Left ventricle myocardium superior (tissue), 1 donor: ENCODE measurements at places on chromosomes 7 and 10. TPM values are rescaled to one million over a fixed set of nuclear protein-coding genes. Genes with fewer than 3 reads are reported as not detected.

- no peak for DNase-seq
Observed at GRCh38 chr10:108822026-108822425, 1101.3 kb downstream of the XPNPEP1 start.

The NRAP gene
- 826 TPM for total RNA-seq

- DNase-seq, result no peak
Observed at GRCh38 chr10:31935678-31936077, 7.0 kb upstream of the ARHGAP12 start.

DNA sequence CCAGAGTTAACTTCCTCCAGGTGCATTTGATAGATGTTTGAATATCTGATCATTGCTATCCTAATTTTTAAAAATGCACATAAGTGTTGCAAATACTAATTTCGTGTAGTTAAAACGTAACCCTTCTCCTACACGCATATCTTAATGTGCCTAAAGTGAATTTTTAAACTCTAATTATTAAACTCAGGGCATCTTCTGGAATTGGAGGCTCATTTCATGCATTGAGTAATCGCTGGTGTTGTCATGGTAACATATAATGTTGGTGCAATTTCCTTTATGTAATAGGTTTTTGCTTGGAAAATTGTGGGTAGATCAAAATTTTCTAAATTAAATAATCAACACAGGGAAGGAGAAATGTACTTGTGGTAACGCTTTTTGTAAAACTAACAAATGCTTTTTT is 56.2 kb downstream of the ARMC3 start:
- DNase-seq, result no peak

GRCh38 chr10:71975871-71976725 is 11.9 kb downstream of the CHST3 start:
- peak; percentile 62 for DNase-seq

GRCh38 chr7:152647009-152647408 is 28.9 kb downstream of the XRCC2 start:
- DNase-seq, result no peak
